8988T (cell line): ENCODE measurements at places on chromosomes 13 and 19.

DNA sequence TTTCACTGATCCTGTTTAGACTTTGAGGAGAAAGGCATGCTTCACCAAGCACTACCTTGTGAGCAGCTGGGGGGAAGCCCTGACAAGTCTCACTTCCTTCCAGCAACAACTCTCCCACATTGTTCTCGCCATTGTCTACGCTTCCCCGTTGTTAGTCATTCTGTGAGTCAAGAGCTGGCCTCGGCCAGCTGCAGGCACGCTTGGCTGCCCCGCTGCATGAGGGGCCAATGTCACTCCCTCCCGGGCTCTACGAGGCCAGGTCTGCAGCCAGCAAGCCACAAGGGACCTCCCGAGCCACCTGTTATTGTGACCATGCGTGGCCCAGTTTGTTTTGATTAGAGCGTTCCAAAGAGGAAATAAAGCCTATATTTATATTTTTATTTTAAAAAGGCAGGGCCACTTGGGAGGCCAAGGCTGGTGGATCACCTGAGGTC, 220.9 kb downstream of the FOXO1 start:
- DNase-seq = no peak

GRCh38 chr19:40104754-40105153, 14.0 kb upstream of the ZNF780A start:
- DNase-seq = no peak

GRCh38 chr13:112702986-112703379, 13.1 kb downstream of the ATP11A start:
- no peak for DNase-seq

- no peak for DNase-seq
Measured at GRCh38 chr19:7845390-7846154, 15.6 kb downstream of the EVI5L start.

DNA sequence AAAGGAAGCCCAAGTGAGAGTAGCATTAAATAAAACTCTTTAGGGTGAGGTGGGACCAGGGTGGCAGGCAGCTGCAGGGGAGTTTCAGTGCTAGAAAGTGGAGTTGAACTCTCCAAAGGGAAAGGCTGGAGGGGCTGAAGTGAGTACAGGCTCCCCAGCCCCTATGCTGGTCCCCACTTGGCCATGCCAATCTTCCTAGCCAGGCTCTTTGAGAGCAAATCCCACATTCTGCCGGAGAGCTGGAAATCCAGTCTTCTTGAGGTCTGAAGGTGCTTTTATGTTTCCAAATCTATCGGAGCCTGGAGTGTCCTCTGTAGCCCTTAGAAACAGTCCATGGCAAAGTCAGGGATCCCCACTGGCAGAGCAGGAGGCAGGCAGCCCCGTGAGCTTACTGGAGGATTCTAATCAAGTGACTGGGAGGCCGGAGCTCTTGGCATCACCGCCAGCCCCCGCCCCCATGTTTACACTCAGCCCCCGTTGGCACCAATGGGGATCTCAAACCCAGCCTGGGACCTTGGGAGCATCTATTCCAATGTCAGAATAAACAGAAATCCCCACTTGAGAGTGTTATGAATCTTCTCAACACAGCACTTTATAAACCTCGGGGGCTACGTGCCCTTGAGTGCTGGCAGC, 18.3 kb downstream of the ZNF536 start:
- DNase-seq = no peak

GRCh38 chr13:97534540-97534939, 100.6 kb downstream of the RAP2A start:
- no peak for DNase-seq

DNA sequence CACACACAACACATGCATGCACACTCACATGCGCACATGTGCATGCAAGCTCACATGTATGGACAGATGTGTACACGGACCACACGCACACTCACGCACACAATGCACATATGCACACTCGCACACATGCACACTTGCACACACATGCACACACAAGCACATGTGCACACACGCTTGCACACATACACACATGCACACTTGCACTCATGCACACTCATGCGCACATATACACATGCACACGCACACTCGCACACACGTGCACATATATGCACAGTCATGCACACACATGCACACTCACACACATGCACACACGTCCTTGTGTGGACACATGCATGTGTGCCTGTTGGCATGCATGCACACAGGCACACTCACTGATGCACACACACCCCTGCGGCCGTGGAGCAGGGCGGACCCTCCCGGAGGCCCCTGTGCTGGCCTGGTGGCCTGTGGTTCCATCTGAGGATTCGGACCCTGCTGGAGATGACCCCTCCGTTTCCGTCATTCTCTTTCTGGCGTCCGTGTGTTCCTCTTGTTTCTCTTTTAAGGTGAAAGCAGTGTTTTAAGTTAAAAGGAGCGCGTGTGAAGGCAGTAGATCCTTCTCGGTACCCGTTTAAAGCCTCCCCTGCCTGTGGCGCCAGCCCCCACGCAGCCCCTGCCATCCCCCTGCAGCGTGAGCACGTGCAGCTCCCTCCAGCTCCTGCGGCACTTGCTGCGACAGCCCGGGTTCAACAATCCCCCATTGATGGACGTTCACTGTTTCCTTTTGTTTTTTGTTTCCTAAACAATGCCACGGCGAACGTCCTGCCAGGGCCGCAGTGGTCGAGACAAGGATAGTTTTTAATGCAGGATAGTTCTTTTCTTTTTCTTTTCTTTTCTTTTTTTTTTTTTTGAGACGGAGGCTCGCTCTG, 5.6 kb downstream of the NDUFS7 start:
- DNase-seq = no peak

DNA sequence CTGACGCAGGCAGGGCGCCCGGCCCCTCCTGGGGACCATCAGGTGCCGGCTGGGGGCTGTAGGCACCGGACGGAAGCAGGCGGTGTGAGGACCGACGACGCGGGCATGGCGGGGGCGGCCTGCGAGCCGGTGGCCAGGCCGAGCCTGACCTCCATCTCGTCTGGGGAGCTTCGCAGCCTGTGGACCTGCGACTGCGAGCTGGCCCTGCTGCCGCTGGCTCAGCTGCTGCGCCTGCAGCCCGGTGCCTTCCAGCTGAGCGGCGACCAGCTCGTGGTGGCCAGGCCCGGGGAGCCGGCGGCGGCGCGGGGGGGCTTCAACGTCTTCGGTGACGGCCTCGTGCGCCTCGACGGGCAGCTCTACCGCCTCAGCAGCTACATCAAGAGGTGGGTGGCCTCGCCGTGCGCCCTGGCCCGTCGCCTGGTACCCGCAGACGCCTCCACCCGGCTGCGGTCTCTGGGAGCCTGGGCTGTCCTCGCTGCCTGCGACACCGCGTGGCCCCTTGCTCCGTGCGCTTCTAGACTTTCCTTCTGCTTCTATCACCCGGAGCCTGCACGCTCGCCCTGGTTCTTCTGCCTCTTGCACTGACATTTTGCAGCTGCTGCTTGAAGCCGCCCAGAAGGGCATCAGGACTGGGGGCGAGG, 460 bp downstream of the MEDAG start:
- no peak for DNase-seq

DNA sequence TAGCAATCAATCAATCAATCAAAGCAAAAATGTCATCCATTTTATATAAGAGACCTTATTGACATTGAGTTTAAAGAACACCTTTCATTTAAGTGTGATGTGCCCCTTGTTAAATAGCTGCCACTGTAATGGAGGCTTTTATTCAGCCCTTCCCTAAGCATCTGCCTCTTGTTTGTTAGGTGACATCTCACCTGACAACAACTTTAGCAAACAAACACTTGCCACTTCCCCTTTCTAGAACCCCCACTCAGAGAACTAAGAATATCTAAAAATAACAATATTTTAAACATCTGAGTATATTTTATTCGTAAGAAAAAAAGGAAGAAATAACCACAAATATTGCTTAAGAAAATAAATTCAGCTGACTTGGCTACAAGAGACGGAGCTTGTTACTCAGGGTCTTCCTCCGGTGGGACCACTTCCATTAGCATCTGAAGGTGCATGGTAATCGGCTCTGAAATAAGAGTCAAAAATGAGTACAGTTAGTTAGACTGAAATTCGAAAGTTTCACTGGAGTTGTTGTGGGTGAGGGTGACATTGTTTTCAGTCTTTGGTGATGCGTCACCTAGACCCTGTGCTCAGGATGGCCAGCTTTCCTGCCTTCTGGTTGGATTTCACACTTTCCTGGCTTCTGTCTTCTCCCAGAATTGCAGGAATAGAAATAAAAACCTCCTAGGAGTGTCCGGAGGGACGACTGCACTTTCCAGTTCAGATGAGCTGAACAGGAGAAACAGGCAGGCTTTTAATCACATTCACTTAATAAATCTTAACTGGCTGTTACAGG, 39.1 kb downstream of the SLC7A9 start:
- DNase-seq = peak; percentile 52

GRCh38 chr19:19591133-19591825, 27.2 kb downstream of the PBX4 start:
- peak; percentile 48 for DNase-seq

DNA sequence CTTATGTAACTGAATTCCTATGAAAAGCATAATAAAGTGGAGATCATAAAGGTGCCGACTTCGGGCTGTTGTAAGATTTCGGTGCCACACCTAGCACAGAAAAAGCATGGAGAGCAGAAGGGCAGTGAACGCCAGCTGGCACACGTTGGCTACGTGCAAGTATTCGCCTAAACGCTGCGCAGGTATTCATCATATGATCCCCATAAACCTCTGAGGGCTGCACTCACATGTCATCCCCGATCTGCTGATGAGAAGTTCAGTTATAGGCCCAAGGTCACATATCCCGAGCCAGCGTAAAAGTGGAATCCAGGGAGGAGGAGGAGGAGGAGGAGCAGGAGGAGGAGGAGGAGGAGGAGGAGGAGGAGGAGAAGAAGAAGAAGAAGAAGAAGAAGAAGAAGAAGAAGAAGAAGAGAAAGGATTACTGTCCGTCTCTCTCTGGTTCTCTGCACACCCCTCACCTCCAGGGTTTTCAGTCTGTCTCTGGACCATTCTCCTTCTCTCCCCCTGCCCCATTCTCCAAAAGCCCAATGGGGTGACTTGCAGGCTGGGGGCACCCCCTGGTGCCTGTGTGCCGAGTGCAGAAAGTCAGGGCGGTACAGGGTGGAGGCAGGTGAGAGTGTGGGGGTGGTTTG, 18.6 kb upstream of the CYP2S1 start:
- DNase-seq = no peak

DNA sequence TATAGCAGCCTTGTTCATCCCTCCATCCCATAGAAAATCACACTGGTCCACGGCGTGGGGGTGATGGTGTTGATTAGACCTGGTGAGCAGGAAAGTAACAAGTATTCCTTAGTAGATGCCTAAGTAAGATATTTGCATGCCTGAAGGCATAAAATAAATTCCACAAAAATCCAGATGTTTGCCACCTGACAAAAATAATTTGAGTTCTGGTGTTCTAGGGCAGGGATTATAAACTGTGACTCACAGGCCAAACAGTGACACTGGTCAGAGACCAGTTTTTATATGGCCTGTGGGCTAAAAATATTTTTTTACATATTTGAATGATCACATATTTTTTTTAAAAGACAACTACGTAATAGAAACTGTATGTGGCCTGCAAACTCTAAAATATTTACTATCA, 310.7 kb downstream of the RFC3 start:
- DNase-seq = no peak

DNA sequence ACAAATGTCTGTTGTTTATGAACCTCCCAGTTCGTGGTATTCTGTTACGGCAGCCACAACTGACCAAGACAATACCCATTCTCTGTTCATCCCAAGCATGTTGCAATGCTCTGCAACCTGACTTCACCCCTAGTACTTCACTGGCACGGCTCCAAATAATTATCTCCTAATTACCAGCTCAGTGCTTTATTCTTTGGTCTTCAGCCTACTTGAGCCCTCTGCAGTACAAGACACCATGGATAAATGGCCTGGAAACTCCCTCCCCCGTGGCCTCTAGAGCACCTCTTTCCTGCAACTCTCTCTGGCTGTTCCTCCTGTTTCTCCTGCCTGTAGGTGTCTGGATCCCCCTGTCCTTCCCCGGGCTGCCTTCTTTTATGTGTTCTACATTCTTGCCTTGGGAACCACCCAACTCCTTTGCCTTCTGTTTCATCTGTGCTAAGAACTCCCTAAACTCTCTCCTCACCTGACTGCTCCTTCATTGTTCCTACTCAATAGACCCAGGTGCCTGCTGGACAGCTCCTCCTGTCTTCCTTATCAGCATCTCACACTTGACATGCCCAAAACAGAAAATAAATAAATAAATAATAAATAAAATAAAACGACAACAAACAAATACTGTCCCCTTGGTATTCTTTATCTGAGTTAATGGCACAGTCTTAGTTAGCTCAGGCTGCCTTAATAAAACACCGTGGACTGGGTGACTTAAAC, 200.4 kb upstream of the IPO5 start:
- DNase-seq = no peak

GRCh38 chr19:46411925-46412649, 1.3 kb downstream of the CCDC8 start:
- no peak for DNase-seq

DNA sequence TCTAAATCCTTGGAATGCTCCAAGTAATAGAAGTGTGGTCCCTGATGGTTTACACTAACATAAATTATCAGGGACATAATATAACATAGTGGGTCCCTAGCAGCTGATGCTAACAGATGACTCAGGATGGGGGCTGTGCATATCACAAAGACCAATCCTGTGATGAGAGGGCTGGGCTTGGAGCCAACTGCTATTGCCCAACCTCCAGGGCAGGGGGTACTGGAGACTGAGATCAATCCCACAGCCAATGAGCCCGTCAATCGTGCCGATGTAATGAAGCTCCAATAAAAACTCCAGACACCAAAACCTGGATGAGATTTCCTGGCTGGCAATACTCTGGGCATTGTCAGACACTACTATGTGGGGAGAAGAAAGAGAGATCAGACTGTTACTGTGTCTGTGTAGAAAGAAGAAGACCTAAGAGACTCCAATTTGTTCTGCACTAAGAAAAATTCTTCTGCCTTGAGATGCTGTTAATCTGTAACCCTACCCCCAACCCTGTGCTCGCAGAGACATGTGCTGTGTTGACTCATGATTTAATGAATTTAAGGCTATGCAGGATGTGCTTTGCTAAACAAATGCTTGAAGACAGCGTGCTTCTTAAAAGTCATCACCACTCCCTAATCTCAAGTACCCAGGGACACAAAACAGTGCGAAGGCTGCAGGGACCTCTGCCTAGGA, 33.4 kb downstream of the ABCC4 start:
- no peak for DNase-seq

- no peak for DNase-seq
Measured at GRCh38 chr19:55696301-55697068, 21.5 kb downstream of the EPN1 start.

DNA sequence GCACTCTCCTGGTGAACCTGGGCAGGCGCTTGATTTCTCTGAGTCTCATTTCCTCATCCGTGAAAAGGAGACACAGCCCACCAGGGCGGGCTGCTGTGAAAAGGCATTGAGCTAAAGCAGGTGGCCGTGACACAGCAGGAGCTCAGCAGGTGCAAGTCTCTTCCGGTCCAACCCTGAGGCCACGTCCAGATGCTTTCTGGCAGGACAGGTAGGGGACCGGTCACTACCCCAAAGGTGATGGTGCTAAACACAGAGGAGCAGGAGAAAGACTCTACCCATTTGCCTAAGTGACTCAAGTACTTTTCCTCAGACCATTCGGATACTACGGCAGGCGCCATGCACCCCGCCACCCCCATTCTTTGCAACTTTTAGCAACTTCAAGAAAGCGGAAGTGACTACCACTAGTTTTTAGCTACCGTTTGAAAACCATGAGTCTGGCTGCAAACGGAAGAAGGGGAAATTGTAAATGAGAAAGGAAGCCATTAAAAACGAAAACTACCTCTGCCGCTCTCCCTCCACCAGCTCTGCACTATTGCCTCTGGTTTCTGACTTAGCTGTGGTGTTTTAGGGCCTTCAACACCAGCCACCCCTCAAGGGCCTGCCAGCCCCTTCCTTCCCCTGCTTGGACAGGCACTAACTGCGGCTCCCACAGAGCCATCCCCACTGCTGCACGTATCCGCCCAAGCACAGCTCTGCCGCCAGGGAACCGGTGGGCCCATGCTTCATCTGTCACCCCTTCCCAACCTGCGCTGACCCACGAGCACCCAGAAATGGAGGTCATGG, 4.8 kb downstream of the PPP6R1 start:
- DNase-seq = no peak
